ENCODE measurements at places on chromosomes 12 and 14.

- no peak overlapping the region for H3K4me3 ChIP-seq
- no peak overlapping the region for H3K27ac ChIP-seq
- H3K4me1 ChIP-seq: no peaks in the 10 kb centered on the region
- H3K27me3 ChIP-seq: no peaks in the 10 kb centered on the region
- DNase-seq: no peak
- H3K36me3 ChIP-seq: no peaks in the 10 kb centered on the region
These were observed 18.5 kb downstream of the MMAB start for GRCh38 chr12:109554761-109555160.

GRCh38 chr14:74763803-74764531, 851 bp downstream of the YLPM1 start:
- H3K27ac ChIP-seq: peak overlapping the region; percentile 87
- peaks cover 37% of the 10 kb centered on the region for H3K4me1 ChIP-seq
- H3K4me3 ChIP-seq: peak overlapping the region; percentile 72
- no peak for DNase-seq
- H3K27me3 ChIP-seq: no peaks in the 10 kb centered on the region

DNA sequence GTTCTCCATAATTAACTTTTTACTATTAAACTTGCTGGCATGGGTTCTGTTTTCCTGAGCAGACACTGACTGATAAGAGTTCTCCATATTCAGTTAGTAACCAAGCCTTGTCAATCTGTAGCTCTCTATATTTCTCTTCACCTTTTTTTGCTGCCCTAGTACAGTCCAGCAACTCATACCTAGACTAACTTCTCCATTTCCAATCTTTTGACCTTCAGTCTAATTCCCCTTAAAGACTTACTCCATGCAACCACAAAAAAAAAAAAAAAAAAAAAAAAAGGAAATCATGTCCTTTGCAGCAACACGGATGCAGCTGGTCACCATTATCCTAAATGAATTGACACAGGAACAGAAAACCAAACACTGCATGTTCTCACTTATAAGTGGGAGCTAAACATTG, 125.7 kb upstream of the KRAS start:
- no peak for DNase-seq
- H3K36me3 ChIP-seq: no peaks in the 10 kb centered on the region
- H3K4me3 ChIP-seq: no peak overlapping the region

GRCh38 chr14:97995038-97995437, 1197.9 kb downstream of the VRK1 start:
- no peak for DNase-seq
- no peaks in the 10 kb centered on the region for H3K27me3 ChIP-seq
- H3K36me3 ChIP-seq: no peaks in the 10 kb centered on the region
- peaks cover 79% of the 10 kb centered on the region for H3K4me1 ChIP-seq
- H3K4me3 ChIP-seq: no peak overlapping the region

GRCh38 chr14:64508215-64508776, 3.7 kb downstream of the ZBTB1 start:
- no peak for DNase-seq
- H3K4me1 ChIP-seq: peaks cover 66% of the 10 kb centered on the region
- no peak overlapping the region for H3K4me3 ChIP-seq
- H3K27me3 ChIP-seq: no peaks in the 10 kb centered on the region
- H3K36me3 ChIP-seq: no peaks in the 10 kb centered on the region

GRCh38 chr12:42609605-42610004, 20.1 kb upstream of the PRICKLE1 start:
- H3K4me3 ChIP-seq: no peak overlapping the region
- H3K27ac ChIP-seq: no peak overlapping the region
- H3K27me3 ChIP-seq: no peaks in the 10 kb centered on the region
- H3K4me1 ChIP-seq: no peaks in the 10 kb centered on the region

DNA sequence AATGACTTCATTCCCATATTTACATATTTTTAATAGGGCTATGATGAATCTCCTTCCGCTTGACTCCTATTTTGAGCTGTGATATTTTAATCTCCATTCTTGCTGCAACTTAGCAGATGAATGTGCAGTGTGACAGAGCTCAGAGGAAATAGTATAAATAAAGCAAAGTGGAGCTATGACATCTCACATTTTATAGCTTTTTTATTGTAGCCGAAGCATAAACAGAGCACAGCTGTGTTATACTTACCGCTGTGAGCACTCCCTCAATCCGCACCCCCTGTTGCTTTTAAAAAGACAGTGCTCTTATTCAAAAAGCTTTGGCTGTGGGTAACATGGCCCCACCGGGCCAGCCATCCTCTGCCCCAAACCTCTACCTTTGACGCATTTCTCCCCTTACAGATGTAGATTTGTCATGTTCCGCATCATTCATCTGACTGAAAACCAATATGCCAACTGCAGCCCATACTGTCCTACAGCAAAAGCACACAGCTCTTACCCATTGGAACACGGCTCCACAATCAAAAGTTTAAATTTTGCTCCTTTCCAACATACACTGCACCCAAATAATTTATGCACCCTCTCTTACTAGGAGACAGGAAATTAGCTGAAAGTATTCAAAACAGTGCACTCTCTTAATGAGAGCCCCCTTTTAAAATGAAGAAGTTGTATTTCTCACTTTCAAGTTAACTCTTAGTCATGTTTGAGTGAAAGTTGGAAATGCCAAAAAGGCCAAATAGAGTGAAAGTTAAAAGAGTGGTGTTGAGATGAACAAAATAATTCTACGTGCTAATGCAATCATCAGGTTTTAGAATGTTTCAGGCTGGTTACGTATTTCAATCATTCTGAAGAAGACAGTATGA, 429.3 kb upstream of the SOX5 start:
- no peaks in the 10 kb centered on the region for H3K27me3 ChIP-seq
- no peak overlapping the region for H3K27ac ChIP-seq
- H3K36me3 ChIP-seq: no peaks in the 10 kb centered on the region
- no peak for DNase-seq
- H3K4me3 ChIP-seq: no peak overlapping the region

DNA sequence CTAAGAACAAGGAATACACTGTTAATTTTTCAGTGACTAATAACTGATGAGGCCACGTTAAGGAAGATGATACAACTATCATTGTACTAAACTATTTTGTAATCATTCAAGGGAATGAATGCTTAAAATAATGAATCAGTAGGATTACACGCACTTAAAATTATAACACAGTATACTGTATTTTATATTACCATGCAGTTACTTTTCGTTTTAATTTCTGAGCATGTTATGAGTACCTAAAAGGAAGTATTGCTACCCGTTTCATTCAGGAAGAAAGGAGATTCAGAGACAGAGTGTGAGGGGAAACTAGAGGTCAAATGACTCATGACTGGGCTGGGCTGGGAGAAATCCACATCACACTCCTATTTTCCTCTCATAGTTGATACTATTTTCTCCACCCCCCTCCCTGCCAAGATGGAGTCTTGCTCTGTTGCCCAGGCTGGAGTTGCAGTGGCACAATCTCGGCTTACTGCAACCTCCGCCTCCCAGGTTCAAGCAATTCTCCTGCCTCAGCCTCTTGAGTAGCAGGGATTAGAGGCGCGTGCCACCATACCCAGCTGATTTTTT, 202.0 kb downstream of the PPM1H start:
- H3K27ac ChIP-seq: no peak overlapping the region
- H3K4me3 ChIP-seq: no peak overlapping the region
- no peak for DNase-seq
- H3K36me3 ChIP-seq: no peaks in the 10 kb centered on the region
- H3K27me3 ChIP-seq: no peaks in the 10 kb centered on the region

DNA sequence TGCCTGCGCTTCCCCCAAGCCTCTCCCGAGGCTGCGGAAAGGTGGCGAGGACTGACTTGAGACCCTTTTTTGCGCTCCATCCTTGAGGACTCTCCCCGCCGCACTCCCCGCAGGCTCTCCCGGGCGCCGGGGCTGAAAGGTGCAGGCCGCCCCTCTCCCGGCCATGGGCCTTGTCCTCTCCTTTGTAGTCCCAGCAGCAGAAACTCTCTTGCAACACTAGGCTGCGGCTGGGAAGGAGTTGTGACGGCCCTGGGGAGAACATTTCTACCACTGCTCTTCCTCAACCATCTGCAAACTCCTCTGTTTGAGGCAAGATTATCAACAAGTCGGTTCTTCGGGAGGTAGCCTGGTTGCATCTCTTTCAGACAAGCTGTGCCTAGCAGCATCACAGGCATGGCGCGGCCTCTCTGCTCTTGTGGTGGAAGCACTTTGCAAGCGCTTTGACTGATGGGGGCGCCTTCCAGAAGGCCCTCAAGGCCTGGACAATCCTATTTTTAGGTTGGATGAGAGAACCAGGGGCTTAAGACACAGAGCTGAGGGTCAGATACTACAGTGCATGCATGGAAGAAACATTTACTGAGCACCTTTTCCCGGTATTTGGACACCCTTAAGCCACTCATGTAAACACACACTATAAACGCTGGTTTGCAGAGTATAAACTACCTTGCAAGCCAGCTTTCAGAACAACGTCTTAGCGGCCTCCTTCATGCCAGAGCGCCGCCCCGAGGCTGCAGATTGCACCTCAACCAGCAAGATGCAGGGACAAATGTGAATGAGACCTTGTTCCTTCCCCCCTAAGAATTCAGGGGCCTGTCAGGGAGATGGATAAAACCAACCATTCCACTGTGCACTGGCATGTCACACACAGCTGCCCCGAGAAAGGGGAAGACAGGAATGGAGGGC, 1.2 kb upstream of the PRIMA1 start:
- no peaks in the 10 kb centered on the region for H3K36me3 ChIP-seq
- no peak overlapping the region for H3K27ac ChIP-seq
- H3K4me1 ChIP-seq: no peaks in the 10 kb centered on the region
- no peak for DNase-seq
- no peak overlapping the region for H3K4me3 ChIP-seq

DNA sequence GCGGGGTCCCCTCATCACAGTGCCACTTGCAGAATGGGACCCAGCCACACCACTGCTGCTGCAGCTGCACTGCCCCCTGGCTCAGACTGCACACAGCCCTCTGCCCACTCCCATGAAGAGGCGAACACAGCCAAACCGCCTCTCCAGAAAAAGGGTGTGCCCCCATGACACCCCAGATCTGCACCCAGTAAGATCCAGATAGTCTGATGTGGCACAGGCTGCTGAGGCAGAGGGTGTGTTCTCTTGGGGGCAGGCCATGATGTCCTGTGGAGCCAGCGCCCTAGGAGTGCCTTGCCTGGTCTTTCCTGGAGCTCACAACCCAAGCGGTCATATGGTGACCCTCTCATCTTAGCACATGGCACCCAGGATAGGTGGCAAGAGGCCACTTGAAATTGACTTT, 44.4 kb downstream of the SLC8B1 start:
- no peak overlapping the region for H3K27ac ChIP-seq
- no peaks in the 10 kb centered on the region for H3K4me1 ChIP-seq
- no peaks in the 10 kb centered on the region for H3K27me3 ChIP-seq
- H3K4me3 ChIP-seq: no peak overlapping the region
- peaks cover 5% of the 10 kb centered on the region for H3K36me3 ChIP-seq
- DNase-seq: no peak

DNA sequence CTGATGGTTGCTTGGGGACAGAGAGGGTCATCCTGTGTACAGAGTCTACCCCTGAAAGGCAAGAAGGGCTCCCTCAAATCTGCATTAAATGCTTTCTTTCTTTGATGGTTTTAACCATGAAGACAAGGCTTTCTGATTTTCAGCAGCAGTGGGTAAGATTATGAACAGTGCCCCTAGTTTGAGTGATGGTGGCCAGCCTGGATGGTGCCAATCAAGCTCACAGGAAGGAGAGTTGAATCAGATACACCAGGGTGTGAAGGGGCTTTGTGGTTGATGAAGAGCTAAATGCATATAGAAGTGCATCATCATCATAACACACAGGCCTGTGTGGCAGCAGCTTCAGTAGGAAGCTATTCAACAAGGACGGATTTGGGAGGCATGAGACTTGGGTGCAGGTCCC, 5.7 kb downstream of the KRT85 start:
- H3K4me1 ChIP-seq: peaks cover 22% of the 10 kb centered on the region
- DNase-seq: no peak
- H3K27me3 ChIP-seq: peaks cover 3% of the 10 kb centered on the region
- no peak overlapping the region for H3K27ac ChIP-seq
- H3K4me3 ChIP-seq: no peak overlapping the region
- H3K36me3 ChIP-seq: no peaks in the 10 kb centered on the region

GRCh38 chr12:131231032-131231980, 277.6 kb downstream of the ADGRD1 start:
- no peak overlapping the region for H3K4me3 ChIP-seq
- no peaks in the 10 kb centered on the region for H3K36me3 ChIP-seq
- DNase-seq: no peak
- peak overlapping the region; percentile 57 for H3K27ac ChIP-seq
- H3K27me3 ChIP-seq: no peaks in the 10 kb centered on the region

- DNase-seq: no peak
- no peaks in the 10 kb centered on the region for H3K36me3 ChIP-seq
- H3K4me3 ChIP-seq: no peak overlapping the region
- no peaks in the 10 kb centered on the region for H3K4me1 ChIP-seq
- H3K27me3 ChIP-seq: no peaks in the 10 kb centered on the region
These were observed 118.0 kb upstream of the TMEM260 start for GRCh38 chr14:56461276-56462275.

- peaks cover 52% of the 10 kb centered on the region for H3K36me3 ChIP-seq
- no peak for DNase-seq
- H3K27me3 ChIP-seq: no peaks in the 10 kb centered on the region
- H3K27ac ChIP-seq: no peak overlapping the region
These were observed 8.8 kb downstream of the MCRS1 start for GRCh38 chr12:49559011-49559675.

DNA sequence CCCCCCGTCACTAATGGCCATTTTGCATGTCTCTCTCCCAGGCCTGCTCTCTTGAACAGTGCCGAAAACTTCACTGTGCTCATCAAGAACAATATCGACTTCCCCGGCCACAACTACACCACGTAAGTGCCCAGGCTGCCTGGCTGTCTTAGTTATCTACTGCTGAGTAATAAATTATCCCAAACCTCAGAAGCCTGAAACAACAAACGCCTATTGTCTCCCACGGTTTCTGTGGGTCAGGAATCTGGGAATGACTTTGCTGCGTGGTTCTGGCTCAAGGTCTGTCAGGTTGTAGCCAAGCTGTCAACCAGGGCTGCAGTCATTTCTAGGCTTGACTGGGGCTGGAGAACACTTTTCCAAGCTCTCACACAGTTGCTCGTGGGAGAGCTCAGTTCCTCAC, 32.6 kb downstream of the P2RX7 start:
- no peaks in the 10 kb centered on the region for H3K4me1 ChIP-seq
- H3K4me3 ChIP-seq: no peak overlapping the region
- H3K27me3 ChIP-seq: no peaks in the 10 kb centered on the region
- no peaks in the 10 kb centered on the region for H3K36me3 ChIP-seq
- DNase-seq: no peak

DNA sequence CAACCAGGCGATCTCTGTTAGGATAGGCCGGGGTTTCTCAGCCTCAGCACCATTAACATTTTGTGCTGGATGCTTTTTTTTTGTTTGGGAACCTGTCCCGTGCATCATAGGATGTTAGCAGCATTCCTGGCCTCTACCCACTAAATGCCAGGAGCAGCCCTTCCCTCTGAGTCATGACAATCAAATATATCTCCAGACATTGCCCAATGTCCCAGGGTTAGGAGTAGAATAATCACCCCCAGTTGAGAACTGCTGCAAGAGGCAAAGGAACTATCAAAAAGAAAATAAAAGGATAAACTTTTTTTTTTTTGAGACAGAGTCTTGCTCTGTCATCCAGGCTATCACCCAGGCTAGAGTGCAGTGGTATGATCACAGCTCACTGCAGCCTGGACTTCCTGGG, 76.0 kb downstream of the ACACB start:
- no peak overlapping the region for H3K4me3 ChIP-seq
- H3K36me3 ChIP-seq: no peaks in the 10 kb centered on the region
- no peaks in the 10 kb centered on the region for H3K4me1 ChIP-seq
- H3K27ac ChIP-seq: no peak overlapping the region

- no peaks in the 10 kb centered on the region for H3K27me3 ChIP-seq
- no peak overlapping the region for H3K27ac ChIP-seq
- peaks cover 75% of the 10 kb centered on the region for H3K4me1 ChIP-seq
- DNase-seq: no peak
These were observed 35.8 kb downstream of the SUSD6 start for GRCh38 chr14:69647213-69647612.

- no peaks in the 10 kb centered on the region for H3K27me3 ChIP-seq
- no peak for DNase-seq
- H3K4me3 ChIP-seq: no peak overlapping the region
- H3K27ac ChIP-seq: no peak overlapping the region
These were observed 81.9 kb upstream of the CCND2 start for GRCh38 chr12:4191642-4192041.
